Amygdala (tissue), 56 donors: ENCODE measurements at places on chromosomes 13 and 19.

DNA sequence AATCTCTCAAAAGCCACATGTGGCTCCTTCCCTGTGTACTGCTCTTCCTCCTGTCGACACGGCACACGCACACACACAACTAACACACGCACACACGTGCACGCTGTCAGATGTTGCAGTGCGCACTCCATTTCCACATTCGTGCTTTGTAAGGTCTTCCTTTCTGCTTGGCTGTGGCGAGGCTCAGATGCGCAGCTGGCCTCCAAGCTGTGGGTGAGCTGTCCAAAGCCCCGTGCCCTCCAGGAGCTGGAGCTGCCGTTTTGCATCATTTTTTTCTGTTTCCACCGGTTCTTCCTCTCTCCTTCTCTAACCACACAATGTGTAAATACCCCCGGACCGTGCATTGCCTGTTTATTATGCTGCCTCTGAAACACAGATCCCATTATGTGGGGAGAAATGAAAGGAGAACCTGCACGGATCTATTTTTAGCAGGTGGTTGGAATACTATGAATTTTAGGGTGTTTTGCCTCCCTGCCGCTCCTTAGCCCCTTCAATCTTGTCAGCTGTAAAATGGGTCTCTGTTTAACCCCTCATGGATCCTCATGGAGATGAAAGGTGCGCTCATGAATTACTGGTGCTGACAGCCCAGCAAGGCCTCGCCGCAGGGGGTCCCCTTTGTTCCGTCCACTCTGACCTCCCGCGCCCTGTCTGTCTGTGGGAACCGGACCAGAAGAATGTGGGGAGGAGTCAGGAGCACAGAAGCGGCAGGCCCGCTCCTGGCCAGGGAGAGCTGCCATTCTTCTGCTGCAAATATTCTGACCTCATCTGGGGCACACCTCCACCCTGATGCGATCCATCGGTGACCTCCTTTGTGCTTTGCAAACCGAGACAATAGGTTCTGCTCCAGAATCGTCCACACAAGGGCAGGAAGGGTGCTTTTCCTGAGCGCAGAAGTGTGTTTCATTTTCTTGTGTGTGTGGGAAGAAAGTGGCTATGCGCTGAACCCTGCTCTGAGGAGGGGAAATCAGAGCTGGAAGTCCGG is 137.7 kb downstream of the SOX1 start:
- no peak for DNase-seq

GRCh38 chr19:50820086-50820485 is 3.5 kb downstream of the KLK1 start:
- no peak for DNase-seq

GRCh38 chr19:48122421-48122820 is 11.8 kb upstream of the PLA2G4C start:
- no peak for DNase-seq

DNA sequence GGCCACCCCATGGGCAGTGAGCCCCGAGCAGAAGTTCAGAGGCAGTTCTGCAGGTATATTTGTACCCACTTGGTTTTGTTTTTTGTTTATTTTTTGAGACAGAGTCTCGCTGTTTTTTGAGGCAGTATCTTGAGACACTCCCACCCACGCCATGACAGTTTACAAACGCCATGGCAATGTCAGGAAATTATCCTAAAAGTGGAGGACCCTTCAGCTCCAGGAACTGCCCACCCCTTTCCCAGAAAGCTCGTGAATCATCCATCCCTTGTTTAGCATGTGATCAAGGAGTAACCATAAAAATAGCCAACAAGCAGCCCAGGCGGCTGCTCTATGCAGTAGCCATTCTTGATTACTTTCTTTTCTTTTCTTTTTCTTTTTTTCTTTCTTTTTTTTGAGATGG is 41.0 kb downstream of the CELF5 start:
- no peak for DNase-seq

DNA sequence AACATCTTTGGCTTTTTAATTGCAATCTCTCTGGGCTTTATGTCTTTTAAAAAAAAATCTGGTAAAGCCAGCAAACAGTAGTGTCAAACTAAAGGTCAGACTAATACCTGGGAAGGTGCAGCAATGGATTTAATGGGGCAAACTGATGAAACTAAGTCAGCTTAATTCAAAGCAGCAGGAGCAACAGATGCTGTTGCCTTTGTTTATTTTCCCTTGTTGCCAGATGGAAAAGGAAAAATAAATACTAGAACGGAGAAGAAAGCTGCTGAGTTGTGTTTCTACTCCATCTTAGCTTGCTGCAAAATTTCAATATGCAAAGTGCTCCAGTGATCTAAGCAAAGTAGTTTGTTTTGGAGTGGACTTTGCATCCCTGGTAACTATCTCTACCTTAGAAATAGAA is 1097.8 kb downstream of the PCDH17 start:
- DNase-seq, result no peak

DNA sequence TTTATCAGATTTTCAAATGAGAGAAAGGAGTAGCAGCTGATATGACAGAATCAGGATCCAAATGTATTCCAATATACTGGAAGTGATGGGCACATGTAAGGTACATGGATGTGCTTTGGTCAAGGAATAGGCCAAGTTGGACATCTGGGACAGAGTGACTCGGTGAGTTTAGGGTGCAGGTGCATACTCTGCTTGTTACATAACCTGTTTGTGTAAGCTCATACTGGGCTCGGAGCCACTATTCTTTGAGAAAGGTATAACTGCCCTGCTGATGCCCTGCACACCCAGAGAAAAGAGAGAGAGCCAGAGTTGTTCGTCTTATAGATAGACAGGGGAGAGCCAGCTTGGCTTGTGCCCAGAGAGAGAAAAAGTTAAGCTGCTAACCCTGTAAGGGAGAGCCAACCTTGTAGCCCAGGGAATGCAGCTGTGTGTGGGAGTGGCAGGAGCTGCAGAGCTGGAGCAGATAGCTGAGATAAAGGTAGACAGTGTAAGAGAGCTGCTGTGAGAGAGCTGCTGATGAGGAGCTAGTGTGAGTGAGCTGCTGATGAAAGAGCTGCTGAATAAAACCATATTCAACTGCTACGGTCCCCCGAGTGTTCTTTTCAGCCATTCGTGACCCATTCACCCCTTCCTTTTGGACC is 40.7 kb upstream of the N4BP2L1 start:
- DNase-seq, result no peak

DNA sequence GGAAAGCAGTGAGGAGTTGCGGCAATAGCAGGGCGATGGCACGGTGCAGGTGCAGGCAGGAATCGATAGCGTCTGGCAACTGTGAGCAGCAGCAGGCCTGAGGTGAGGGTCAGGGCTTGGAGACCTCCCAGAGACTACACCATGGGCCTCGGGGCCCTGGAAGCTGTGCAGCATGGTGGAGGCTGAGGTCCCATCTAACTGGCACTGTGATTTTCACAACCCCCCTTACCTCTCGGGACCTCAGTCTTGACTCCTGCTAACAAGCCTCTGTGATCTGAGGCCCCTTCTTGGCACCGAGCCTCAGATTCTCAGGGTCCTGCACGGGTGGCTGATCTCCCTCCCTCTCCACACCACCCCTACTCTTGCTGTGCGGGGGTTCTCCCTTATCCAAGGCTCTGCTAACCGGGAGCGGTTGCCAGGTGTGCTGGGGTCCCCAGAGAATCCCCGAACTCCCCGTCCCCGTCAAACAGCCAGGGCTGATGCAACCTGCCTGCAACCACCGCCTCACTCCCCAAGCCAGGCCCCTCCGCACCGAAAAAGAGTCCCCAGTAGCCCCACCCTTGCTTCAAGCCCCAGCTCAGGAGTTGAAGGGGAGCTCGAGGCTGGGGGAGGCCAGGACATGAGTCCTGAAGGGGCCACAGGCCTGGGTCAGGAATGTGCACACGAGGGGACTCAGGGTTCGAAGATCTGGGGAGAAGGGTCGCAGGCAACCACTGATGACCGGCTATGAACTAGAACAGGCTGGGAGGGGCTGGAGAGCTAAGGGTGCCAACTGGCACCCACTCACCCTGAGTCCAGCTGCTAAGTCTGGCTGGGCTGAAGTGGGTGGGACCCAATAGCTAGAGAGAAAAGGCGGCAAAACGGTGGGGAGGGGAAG is 4.8 kb upstream of the ATF5 start:
- DNase-seq, result no peak

DNA sequence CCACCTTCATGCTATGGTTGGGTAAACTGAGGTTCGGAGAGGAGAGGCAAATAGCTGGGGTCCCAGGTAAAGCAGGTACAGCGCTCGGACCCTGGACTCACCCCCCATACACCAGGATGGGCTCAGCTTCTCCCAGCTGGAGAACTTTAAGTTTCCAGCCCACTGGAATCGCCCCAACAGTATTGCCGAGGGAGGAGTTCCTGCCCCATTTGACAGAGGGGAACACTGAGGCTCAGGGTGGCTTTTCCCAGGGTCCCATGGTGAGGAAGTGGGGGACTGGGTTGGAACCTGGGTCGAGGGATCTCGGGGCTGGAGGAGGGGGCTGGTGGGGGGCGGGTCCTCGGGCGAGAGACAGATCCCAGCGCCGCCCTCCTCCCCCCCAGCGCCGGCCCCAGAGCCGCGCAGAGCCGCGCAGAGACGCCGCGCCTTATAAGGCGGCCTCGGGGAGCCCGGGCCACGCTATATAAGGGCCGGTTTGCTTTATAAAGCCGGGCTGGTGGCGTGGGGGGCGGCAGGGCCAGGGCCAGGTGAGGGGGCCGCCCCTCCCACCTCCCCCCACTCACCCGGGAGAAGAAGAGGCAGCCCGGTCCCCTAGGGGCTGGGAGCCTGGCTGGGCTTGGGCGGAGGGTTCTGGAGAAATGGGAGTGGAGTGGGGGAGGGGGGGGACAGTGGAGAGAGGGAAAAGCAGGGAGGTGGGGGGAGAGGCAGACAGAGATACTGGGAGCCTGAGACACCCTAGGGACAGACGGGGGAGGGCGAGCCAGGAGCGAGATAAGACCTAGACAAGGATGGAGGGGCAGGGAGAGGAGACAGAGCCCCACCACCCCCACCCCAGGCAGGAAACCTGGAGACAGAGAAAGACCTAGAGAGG is 1.1 kb downstream of the CNN1 start:
- DNase-seq, result no peak

DNA sequence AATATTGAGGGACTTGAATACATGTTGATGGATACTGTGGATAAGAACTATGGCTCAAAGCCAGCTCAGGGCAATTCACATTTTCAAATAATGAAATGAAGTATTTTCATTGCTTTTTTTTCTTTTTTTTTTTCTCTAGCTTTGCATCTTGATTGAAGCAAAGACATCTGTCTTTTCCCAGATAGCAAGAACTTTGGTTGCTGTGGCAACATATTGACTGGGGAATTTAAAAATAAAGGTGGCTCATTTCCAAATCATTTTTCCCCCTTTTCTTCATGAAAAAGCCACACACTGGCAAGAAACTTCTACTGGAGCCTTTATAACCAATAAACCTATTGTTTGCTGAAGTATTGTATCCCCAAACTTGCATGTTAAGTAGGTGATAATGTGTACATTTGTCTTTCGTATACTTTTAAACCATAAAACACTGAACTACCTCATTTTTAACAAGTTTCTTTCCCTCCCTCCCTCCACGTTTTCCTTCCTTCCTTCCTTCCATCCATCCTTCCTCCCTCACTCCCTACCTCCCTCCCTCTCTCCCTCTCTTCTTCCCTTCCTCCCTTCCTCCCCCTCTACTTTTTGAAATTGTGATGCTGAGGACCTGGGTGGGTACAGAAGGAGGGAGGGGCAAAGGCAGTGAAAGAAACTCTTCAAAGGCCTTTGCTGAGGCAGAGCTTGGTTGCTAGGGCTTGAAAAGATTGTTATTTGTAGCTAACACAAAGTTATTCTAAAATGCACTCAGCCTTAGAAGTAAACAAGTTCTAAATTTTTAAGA is 343.5 kb upstream of the SPRY2 start:
- no peak for DNase-seq
